ENCODE measurements at places on chromosomes 6 and 20.

- no peak for DNase-seq
Observed at GRCh38 chr6:5638666-5639065, 368.1 kb downstream of the NRN1 start.

GRCh38 chr20:53210931-53211330, 238.8 kb downstream of the TSHZ2 start:
- no peak for DNase-seq

- DNase-seq = no peak
Observed at GRCh38 chr6:37305841-37306425, 47.9 kb upstream of the RNF8 start.

- no peak for DNase-seq
Observed at GRCh38 chr6:62480544-62480943, 194.5 kb upstream of the KHDRBS2 start.

- no peak for DNase-seq
Observed at GRCh38 chr6:137307163-137307854, 88.1 kb upstream of the IFNGR1 start.

- DNase-seq = no peak
Observed at GRCh38 chr6:100336876-100337275, 127.8 kb downstream of the SIM1 start.

- DNase-seq = no peak
Observed at GRCh38 chr20:11537032-11537431, 380.7 kb upstream of the BTBD3 start.

- no peak for DNase-seq
Observed at GRCh38 chr6:70575899-70576495, 9.3 kb downstream of the SDHAF4 start.

DNA sequence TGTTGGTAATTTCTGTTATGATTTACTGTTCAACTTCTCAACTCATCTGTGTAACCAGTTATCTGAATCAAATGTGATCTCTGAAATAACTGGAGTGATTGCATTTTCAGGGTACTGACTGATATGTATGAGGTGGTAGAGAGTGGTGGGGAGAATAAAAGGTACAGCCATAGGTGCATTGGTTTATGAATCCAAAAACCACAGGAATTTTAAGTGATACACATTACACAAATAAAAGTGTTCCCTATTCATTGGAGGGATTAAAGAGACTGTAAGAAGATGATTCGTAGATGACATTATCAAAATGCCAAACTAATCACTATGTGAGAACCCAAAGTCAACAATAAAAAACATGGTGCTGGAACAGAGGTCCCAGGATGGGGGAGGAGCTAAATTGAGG, 158.7 kb upstream of the RSPO3 start:
- no peak for DNase-seq

GRCh38 chr6:130259140-130259539, 36.4 kb upstream of the SAMD3 start:
- no peak for DNase-seq

DNA sequence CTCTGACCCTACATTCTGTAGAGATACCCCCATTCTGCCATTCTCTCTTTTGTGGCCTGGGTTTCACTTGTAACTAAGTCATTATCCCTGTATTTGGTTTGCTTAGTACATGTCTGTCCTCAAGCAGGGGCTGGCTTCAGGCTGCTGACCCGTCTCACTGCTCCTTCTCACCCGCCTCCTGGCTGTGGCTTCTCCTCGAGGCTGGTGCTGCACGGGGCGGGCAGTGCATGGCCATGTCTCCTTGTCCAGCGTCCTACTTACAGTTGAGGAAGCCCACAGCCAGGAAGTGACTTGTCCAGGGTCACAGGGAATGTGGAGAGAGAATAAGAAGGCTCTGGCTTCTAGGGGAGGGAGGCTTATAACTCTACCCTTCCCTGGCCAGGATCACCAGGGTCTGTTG, 11.3 kb downstream of the GTSF1L start:
- DNase-seq = no peak

- DNase-seq = peak; percentile 22
Observed at GRCh38 chr6:13710552-13711323, 897 bp downstream of the RANBP9 start.

- DNase-seq = no peak
Observed at GRCh38 chr20:33570743-33571142, 80.8 kb downstream of the CBFA2T2 start.

- DNase-seq = no peak
Observed at GRCh38 chr6:111358454-111358853, 124.6 kb downstream of the REV3L start.

DNA sequence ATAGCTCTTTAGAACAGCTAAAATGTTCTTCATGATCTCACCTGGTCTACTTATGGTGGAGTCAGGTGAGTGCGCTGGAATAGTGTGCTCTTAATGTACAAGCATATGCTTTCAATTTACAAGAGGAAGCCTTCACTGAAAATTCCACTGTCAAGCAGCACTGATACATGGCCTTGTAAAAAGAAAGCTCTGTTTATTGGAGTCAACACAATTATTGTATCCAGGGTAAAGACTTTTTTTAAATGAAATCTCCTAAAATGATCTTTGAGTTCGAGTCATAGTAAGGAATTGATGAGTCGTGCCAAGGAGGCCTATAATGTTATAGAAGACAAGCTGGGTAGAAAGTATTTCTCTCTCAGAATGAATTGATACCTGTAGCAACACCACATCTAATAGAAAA, 41.6 kb upstream of the CARMIL1 start:
- no peak for DNase-seq

DNA sequence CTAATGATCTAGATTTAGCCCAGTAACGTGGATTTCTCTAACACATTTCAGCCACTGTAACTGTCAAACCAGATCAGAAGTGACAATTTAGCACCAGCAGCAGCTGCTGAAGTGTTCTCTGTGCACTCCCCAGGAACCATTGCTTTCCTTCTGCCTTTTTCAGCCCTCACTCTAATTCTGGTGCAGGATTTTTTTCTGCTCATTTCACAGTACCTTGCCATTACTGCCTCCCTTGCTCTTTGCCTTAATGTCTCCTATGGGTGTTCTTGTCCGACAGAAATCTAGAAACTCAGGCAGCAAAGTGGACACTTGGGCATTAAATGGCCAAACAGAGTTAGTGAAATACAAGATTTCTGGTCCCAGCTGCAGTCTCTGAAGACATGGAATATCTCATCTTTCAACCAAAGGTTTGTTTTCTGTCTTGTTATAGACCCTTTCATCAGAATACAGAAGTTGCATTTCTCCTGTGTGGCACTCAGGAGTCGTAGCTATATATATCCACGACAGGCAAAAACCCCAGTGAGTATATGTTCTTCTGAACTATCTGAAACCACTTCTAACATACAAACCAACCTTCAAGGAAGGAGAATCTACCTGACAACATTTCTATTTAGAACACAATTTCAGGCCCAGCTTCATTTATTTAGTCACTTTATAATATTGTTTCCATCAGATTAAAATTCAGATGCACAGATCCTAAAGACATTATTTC, 92.9 kb downstream of the THEMIS start:
- DNase-seq = no peak

Measured in activated CD8-positive, alpha-beta memory T cell treated with anti-CD3 and anti-CD28 coated beads for 48 hours (primary cell).